ENCODE measurements at places on chromosomes 7 and 10. TPM values are rescaled to one million over a fixed set of nuclear protein-coding genes. Genes with fewer than 3 reads are reported as not detected.

Gene MMRN2
- polyA plus RNA-seq, result 0.35 TPM

Gene DCLRE1A
- polyA plus RNA-seq, result 11.8 TPM

Gene SORCS1
- not detected for polyA plus RNA-seq

Gene KCP
- polyA plus RNA-seq, result 0.07 TPM

- DNase-seq, result no peak
Observed at GRCh38 chr7:135377171-135377570, 132.7 kb downstream of the CNOT4 start.

- DNase-seq, result no peak
Observed at GRCh38 chr7:37187179-37187578, 261.5 kb downstream of the ELMO1 start.

DNA sequence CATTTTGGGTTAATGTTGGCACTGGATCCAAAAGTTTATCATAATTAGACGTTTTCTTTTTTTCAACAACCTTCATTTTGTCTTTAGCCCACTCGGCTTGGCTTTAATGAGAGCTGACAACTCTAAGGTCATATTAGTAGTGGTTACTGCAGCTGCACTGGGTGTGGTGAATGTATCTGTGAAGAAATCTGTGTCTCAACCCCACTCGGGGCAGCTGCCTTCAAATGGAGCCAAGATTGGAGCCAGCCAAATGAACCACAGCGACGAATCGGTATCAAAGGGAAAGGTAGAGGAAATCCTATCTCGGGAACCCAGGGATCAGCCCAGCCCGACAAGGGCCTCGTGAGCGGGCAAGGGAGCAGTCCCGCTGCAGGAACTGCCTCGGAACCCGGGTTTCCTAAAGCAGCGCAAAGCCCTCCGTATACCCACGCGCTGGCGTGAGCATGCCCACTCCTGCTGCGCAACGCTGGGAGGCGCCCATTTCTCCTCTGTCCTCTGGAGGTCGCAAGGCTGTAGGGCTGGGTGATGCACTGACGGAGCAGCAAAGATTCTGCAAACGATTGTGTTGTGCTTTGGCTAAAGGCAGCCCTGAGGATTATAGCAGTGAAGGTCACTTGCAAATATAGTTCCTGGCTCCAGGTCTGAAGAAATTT lies 98.7 kb upstream of the MBL2 start:
- no peak for DNase-seq

- DNase-seq, result no peak
Observed at GRCh38 chr10:17022466-17022825, 107.2 kb downstream of the CUBN start.

DNA sequence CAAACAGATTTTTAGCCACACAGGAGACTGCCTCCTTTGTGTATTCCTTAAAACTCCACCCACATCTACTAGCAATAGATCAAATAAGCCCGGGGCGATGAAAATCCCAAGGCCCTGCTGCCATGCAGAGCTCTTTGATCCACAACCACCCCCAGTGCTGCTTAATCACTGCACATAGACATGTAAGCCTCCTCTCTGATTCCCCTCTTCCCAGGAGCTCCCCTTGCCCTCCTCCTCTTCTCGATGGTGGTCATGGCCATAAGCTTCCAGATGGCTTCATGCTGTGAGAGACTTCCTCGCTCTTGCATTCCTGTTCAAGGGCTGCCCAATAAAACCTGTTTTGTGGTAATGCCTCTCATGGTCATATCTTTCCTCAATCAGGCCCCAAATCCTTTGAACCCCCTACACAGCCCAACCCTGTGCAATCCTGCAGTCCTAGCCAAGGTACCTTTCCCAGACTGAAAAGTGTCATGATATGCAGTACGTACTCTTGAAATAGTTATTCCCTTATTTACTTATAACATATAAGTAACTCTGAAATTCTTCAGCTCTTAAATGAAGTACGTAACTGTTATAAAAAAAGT lies 158.5 kb downstream of the CACNA2D1 start:
- DNase-seq, result no peak

- no peak for DNase-seq
Observed at GRCh38 chr10:63696205-63696604, 175.0 kb downstream of the REEP3 start.

DNA sequence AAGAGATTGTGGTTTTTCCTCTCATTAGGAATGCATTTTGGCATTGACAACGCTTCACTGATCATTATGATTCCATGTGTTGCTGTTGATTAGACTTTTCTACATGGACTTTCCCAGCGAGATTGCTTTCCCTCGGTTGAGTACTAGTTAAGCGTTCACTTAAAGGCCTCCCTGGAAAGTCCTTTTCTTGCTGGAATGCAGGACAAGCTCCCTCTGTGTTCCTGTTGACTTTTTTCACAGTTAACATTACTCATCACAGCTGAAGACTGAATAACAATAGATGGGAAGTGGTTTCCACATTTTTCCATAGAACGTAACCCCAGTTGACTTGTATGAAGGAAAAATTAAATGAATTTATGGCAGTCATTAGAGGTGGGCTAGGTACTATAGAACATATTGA lies 2.6 kb upstream of the CAV1 start:
- peak; percentile 80 for DNase-seq

DNA sequence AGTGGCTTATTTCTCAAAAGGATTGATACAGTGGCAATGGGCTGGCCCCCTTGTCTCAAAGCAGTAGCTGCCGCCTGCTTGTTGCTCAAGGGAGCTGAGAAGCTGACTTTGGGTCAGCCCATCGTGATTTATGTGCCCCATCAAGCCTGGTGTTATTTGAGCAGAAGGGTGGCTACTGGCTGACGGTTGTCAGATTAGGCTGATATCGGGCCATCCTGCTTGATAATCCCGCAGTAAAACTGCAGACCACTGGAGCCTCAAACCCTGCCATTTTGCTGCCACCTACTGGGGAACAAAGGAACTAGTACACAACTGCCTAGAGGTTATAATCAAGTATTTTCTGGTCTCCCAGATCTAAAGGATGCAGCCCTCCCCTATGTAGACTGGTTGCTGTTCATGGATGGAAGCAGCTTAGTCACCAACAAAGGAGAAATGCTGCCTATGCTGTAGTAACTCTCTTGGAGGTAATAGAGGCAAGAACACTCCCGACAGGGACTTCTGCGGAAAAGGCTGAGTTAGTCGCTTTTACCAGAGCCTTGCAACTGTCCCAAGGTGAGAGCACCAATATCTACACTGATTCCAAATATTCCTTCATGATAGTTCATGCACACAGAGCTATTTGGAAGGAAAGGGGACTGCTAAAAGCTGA lies 65.9 kb upstream of the ZNF92 start:
- peak; percentile 49 for DNase-seq

- no peak for DNase-seq
Observed at GRCh38 chr10:132401401-132402118, 4.6 kb downstream of the PWWP2B start.

- no peak for DNase-seq
Observed at GRCh38 chr10:128914681-128915080, 552.4 kb upstream of the MGMT start.

GRCh38 chr10:9211228-9211627 lies 1156.7 kb downstream of the GATA3 start:
- DNase-seq, result no peak

All from A549 (cell line).